Sigmoid colon (tissue), 7 donors: ENCODE measurements at places on chromosomes 3 and 15. TPM values are rescaled to one million over a fixed set of nuclear protein-coding genes. Genes with fewer than 3 reads are reported as not detected.

Gene FRG2C
- total RNA-seq, result not detected

DNA sequence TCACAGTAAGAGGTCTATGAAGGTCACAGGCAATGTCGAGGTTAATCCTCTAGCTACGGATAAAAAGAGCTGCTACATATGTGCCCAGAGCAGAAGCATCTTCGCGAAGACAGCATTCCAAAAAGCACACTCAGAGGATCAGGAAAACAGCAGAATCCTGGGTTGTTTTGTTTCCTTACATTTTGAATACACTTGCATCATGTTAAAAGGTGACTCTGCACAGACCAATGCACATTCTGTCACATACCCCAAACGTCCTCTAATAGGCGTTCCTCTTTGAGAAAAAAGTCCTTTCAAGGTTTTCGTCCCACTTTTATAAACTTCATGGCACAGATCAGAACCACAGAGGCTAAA lies 52.7 kb downstream of the VGLL4 start:
- DNase-seq, result no peak

DNA sequence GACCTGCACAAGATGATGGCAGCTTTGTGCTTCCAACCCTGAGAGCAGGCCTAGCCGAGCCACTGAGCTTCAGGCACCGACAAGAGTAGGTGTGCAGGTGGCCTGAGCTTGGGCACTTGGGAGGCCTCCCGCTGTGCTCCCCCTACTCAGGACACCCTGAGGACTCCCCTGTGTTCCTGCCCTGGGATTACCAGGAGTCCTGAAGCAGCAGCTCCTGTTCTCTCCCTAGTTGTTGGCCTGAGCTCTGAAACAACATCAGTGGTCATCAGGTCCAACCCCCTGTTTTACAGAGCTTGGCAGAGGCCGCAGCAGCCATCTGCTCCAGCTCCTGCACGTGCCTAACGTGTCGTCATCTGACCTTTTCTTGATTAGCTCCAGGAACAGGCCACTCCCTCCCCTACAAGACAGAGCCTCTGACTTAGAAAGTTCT lies 8.0 kb upstream of the MESP2 start:
- DNase-seq, result no peak

DNA sequence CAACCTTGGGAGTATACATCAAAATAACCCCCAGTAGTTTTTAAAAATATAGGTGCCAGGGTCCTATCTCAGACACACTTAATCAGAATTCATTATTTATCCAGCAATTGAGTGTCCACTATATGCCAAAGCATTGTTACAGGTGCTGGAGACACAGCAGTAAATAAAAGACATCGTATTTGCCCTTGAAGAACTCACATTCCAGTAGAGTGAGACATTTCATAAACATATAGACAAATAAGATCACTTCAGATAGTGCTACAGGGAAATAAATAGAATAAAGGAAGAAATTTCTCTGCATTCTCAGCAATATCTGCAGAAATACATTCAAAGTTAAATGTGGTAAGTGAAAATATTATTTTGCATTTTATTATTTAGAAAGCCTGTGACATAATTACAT lies 34.1 kb upstream of the ANKRD28 start:
- DNase-seq, result no peak

DNA sequence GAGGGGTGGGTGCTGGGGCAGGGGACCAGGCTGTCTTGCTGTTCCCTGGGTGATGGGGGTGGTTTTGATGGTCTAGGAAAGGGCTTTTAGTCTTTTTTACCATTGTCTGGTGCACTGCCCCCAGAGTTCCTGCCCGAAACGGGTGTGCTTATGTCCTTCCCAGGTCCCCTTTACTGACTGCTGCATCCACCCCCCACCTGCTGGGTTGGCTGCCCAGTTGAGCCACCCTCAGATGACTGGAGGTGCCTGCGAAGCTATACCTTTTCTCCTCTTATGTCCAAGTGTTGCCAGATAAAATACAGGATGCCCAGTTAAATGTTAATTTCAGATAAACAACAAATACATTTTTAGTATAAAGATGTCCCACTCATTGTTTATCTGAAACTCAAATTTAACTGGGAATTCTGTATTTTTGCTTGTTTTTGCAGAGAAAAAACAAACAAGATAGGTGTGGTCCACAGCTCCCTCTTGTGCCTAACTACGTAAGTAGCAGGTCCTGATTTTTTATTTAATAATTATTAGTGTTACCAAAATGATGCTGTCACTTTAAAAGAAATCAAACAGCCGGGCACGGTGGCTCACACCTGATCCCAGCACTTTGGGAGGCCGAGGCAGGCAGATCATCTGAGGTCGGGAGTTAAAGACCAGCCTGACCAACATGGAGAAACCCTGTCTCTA lies 6.1 kb upstream of the RPP14 start:
- DNase-seq, result no peak

Gene TPRA1
- total RNA-seq, result 29.3 TPM

Gene CCR9
- total RNA-seq, result not detected

DNA sequence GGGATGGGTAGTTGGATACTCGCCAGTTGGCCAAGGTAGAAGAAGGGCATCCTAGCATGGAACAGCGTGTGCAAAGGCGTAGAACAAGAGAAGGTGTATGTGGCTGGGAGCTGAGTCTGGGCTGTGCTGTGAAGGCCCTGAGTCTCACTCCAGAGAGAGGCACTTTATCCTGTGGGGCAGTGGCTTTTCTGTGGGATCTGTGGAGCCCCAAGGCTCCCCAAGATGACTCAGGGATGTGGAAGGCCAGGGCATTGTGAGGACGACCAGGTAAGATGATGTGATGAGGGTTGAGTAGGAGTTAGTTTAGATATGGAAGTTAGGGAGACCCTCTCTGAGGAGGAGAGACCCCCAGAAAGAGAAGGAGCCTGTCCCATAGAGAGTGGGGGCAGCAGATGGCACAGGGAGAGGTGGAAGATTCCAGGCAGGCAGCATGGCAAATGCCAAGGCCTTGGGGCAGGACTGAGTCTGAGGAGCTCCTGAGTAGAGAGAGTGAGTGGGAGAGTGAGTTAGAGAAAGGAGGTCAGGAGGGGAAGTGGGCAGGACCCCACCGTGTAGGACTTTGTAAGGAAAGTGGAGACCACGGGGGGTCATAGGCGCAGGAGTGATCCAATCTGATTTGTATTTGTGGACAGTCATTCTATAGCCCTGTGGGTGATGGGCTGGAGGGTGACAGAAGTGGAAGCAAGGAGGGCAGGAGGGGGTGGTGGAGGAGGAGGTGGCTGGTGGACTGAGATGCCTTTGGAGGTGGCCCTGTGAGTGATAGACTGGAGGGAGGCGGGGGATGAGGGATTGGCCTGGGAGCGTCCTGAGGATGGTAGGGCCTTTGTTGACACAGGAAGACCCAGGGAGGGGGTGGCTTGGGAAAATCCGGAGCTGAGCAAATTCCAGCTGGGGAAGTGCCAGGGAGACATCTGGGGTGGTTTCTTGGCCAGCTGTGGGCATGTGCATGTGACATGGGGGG lies 50.3 kb downstream of the FBLN2 start:
- DNase-seq, result peak; percentile 54

DNA sequence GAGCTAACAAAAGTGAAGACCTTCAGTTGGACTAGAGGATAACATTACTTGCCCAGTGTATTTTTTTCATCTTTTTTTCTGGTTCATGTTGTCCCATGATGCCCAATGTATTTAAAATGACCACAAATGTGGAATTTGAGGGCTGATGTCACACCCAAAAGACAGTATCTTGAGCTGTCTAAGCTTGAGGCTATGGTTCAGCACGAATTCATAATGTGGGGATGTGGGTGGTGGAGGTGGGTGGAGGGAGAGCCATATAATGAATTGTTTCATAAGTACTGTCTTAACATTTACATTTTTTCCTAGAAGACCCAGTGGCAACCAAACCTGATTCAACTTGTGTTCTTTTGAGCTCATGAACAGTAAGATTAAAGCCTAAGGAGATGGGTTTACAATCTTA lies 37.5 kb downstream of the CHAC1 start:
- no peak for DNase-seq

Gene ALDH1L1
- 32.5 TPM for total RNA-seq

GRCh38 chr15:58336161-58336560 lies 95.6 kb upstream of the LIPC start:
- DNase-seq, result no peak

Gene GOLGA8N
- 7.7 TPM for total RNA-seq

GRCh38 chr15:44289259-44289790 lies 806 bp downstream of the GOLM2 start:
- DNase-seq, result no peak

DNA sequence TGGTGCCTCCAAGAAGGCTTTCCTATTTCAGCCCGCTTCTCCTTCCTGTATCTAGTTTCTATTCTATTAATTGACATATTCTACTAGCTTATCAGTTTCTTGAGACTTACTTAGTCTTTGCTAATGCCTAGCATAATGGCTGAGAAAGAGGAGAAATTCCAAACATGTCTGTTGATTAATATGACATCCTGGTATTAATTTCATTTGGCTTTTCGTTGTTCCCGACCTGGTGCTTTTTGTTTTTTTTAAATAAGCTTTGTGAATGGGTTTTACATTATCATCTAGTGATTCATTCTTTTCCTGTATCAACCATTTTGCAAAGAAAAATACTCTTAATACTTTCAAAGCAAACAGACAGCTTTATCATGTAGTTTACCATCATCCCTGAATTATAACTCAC lies 13.1 kb downstream of the WDR53 start:
- no peak for DNase-seq

- DNase-seq, result no peak
Observed at GRCh38 chr3:136343446-136343845, 93.3 kb downstream of the PCCB start.

DNA sequence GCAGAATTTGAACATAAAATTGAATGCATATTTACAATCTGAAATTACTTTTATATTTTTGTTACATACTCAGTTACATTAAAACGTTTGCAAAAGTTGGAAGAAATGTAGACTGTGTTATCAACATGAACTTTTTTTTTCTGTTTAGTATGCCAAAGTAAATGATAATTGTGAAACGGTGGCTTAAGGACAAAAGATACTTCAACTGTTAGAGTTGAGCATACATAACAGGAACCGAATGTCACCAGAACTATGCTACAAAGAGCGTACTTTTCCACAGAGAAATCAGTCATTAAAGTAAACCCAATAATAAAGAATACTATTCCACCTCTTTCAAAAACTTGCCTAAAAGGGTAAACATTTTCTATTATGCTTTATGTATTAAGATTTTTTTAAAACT lies 14.3 kb upstream of the DHX36 start:
- DNase-seq, result no peak

GRCh38 chr3:145188079-145188770 lies 972.8 kb downstream of the PLOD2 start:
- no peak for DNase-seq

Gene ARRDC4
- total RNA-seq, result 190 TPM

Gene STAC
- total RNA-seq, result 39.6 TPM

- DNase-seq, result no peak
Observed at GRCh38 chr3:61724801-61725200, 163.4 kb downstream of the PTPRG start.

DNA sequence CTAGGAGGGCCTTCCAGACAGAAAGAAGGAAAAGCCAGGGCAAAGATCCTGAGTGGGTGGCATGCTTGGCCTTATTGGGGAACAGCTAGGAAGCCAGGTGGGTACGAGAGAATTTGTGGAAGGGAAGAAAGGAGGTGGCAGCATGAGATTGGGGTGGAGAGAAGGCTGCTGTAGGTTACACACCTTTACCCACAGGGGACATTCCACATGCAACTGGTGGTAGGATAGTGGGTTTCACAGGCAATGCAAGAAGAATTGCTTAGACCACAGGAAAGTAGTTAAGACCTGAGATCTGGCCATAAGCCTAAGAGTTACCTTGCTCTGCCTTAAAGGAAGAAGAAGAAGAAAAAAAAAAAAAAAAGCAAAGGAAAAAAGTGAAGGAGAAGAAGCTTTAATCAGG lies 19.8 kb downstream of the ANP32A start:
- DNase-seq, result peak; percentile 14

- DNase-seq, result no peak
Observed at GRCh38 chr3:100089812-100090668, 24.3 kb downstream of the FILIP1L start.

DNA sequence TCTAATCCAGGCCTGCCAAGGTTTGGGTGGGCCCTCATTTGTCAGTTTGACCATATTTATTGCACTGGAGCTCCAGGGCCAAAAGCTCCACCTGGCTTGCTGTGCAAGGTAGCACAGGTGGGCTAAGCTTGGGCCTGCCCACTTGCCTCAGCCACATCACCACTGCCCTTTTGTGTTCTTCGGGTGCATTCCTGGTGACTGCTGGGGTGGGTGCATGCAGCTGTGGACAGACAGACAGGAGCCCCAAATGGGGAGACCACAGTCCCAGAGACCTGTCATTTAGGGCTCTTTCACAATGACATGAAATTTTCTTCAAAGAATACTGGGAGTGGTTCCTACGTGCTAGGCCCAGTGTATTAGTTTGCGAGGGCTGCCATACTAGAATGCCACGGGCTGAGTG lies 2.7 kb downstream of the MESP2 start:
- DNase-seq, result no peak

GRCh38 chr3:14225421-14225820 lies 46.8 kb downstream of the LSM3 start:
- no peak for DNase-seq

DNA sequence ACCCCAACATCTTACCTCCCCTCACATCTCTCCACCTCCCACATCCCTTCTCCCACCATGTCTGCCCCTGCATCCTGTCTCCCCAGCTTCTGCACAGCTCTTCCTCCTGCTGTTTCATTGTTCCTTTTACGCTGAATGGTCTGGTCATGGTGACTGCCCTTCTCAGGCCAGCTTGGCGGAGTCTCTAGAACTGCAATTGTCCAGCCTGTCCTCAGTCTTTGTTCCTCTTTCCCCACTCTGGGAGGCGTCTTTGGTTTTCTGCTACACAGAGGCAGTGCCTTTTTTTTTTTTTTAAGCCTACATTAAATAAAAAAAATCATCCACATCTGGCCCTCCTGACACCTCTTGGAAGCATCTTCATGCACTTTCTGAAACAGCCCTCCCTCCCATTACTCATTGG lies 49.1 kb upstream of the SEC22A start:
- no peak for DNase-seq

Gene ADAMTS9
- total RNA-seq, result 45.4 TPM

- no peak for DNase-seq
Observed at GRCh38 chr15:41341519-41341918, 8.8 kb downstream of the NUSAP1 start.

Gene FSD2
- not detected for total RNA-seq

DNA sequence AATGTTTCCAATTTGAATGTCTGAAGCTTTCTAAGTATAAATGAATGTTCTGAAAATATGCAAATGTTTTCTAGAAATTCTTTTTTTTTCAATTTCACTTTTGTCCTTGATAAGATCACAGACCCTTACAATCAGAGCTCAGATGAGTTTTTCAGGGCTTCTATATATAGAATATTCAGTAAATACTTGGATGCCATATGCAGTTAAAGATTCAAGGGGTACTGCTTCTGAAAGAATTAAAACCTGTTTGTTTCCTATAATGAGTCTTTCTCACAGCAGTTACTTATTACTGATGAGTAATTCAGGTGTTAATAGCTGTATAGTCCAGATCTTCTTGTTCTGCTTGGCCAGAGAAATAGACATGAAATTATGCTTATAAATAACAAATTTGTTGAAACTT lies 812.6 kb downstream of the ZPLD1 start:
- no peak for DNase-seq

GRCh38 chr3:100936931-100937330 lies 56.3 kb downstream of the ABI3BP start:
- no peak for DNase-seq
